ENCODE measurements at places on chromosomes 16 and 17. TPM values are rescaled to one million over a fixed set of nuclear protein-coding genes. Genes with fewer than 3 reads are reported as not detected.

Gene MFAP4
- total RNA-seq: not detected

Gene SLC6A4
- total RNA-seq: not detected

Gene CES3
- 5.3 TPM for total RNA-seq

Gene ZNF205
- 35.2 TPM for total RNA-seq

Gene SLC5A10
- under 0.01 TPM for total RNA-seq

Gene CDH1
- 251 TPM for total RNA-seq

Gene NPIPB9
- total RNA-seq: 1.2 TPM

Gene SMIM5
- total RNA-seq: 2.1 TPM

Gene LRRC45
- total RNA-seq: 12.3 TPM

Gene MSLN
- total RNA-seq: 9.0 TPM

Gene MT1A
- total RNA-seq: not detected

Gene PFAS
- 12.4 TPM for total RNA-seq

Gene MRPL12
- total RNA-seq: 9.8 TPM

Gene LLGL1
- 26.6 TPM for total RNA-seq

Gene ADGRG1
- total RNA-seq: 41.1 TPM

Gene HS3ST3B1
- total RNA-seq: 2.2 TPM

Measured in tracheal epithelial cell (primary cell).